GM04504 (cell line): ENCODE measurements at places on chromosomes 2 and 18.

- DNase-seq = no peak
Observed at GRCh38 chr2:179248024-179248348, 16.6 kb downstream of the SESTD1 start.

GRCh38 chr2:2647141-2647541 is 316.1 kb upstream of the MYT1L start:
- no peak for DNase-seq

- peak; percentile 44 for DNase-seq
Observed at GRCh38 chr2:198371921-198372543, 567.6 kb downstream of the PLCL1 start.

GRCh38 chr18:77762014-77762413 is 512.4 kb downstream of the GALR1 start:
- DNase-seq = no peak

GRCh38 chr18:48216639-48217257 is 192.4 kb downstream of the ZBTB7C start:
- no peak for DNase-seq

DNA sequence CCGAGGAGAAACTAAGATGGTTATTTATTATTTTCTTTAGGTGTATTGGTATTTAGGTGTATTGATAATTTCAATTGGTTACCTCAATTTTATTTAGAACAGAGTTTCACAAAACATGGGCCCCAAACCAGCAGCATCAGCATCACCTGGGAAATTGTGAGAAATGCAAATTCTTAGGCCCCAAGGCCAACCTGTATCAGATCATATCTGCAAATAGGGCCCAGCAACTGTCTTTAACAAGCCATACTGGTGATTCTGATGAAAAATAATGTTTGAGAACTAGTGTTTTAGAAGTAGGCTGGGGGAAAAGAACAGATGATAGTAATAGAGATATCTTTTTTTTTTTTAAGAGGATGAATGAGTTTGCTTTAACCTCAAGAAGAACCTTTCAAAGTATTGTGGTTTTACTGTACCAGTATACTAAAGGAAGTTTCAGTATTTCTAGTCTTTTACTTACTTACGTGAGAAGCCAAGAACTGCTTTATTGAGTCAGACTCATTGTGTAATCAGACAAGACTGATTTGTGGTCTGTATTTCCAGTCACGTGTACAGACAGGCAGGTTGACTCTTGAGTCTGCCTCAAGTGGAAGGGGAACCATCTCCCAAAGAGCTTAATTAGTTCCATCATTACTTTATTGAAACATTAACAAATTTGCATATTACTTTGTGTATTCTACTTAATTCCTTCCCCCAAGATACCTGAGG is 60.4 kb upstream of the GAREM1 start:
- peak; percentile 3 for DNase-seq

DNA sequence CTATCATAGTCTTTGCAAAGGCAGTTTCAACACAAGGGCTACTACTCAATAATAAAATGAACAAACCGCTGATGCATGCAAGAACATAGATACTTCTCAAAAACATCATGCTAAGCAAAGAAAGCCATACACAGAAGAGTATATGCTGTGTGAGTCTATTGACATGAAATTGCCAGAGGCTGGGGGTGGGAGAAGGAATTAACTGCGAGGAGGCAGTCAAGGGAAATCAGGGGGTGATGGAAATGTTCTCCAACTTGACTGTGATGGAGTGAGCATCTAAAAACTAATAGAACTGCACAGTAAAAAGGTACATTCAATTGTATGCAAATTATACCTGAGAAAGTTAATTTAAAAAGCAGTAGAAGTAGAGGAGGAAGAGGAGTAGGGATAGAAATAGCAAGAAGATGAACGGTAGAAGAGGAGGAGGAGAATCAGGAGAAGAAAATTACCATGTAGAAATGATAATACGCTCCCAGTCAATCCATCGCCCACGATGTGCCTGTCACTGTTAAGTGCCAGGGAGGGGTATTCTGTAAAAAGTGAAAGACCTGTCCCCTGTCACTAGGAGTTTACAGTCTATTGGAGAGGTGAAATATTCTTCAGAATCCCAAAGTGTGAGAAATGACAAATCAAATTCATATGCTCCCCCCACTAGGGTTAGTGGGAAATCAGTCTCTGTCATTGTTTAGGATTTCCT is 90.3 kb downstream of the B3GNT2 start:
- no peak for DNase-seq

DNA sequence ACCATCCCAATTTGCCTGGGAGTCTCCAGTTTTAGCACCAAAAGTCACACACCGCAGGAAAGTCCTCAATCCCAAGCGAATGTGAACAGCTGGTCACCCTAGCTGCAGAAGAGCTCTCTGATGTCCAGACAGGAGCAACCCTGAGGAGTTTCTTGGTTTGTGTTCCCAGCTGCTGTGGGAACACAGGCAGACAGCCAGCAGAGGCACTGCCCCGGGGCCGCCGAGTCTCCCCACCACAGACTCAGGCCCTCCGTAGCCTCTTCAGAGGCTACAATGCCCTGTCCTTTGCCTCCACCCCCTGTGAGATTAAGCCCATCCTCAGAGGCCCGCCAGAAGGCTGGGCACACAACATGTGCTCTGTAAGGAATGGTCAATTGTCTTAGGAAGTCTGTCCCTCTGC is 111.5 kb downstream of the TTC32 start:
- no peak for DNase-seq

DNA sequence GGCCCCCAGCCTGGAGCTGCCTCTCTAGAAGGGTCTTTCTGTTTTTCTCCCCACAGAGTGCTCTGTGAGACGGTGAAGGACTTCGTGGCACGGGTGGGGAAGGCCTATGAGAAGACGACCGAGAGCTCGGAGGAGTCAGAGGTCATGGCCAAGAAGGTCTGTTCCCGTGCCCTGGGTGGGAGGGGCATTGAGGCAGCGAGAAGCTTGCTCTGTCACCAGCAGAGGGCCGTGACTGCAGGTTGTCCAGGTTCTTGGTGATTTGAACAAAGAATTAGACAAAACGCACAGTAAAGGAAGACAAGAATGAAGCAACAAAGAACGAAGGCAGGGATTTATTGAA is 93.9 kb downstream of the DGKD start:
- DNase-seq = no peak

- no peak for DNase-seq
Observed at GRCh38 chr2:142038826-142039225, 92.0 kb downstream of the LRP1B start.

DNA sequence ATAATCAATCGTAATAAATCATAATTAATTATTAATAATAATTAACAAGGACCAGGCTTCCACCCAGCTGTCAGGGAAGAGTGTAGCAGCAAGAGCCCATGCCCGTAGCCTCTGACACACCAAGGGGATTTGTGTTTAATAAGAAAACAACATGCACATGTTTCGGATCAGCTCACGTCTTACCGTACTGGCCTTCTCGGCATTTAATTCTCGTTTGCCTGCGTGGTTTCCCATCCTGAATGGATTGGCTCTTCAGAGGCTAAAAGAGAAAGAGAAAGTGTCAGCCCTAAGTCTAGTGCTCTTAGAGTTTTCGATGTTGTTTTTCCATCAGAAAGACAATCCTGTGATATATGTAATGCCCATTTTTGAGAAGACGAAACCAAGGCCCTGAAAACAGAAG is 27.6 kb downstream of the MBP start:
- no peak for DNase-seq

DNA sequence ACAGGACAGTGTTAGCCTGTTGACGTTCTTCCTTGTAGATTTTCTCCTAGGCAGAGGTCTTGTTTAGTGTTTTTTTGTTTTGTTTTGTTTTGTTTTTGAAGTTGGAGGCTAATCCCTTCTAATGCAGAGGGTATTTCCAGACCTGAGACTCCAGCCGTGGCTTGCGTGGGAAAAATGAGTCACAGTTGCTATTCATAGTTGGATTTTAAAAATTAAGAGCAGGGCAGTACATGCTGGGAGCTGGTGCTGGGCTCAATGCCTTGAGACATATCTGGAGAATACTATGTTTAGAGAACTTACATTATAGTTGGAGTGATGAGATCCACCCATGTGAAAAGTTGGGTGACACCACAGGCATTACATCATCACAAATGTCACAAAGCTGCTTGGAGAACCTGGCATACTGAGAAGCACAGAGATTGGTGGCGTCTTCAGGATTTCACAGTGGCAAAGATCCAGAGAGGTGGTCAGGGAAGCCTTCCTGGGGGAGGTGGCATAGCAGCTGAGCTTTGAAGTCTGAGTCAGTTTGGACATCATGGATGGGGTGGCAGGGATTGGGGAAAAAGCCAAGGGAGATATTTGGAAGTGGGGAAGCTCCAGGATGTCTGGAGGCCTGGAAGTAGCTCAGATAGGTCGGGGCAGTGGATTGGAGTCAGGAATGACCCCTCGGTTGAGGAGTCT is 249.4 kb downstream of the LOXHD1 start:
- no peak for DNase-seq

- DNase-seq = no peak
Observed at GRCh38 chr2:42794271-42795046, 2.1 kb upstream of the HAAO start.

GRCh38 chr2:171469176-171469575 is 35.1 kb downstream of the DCAF17 start:
- DNase-seq = no peak

DNA sequence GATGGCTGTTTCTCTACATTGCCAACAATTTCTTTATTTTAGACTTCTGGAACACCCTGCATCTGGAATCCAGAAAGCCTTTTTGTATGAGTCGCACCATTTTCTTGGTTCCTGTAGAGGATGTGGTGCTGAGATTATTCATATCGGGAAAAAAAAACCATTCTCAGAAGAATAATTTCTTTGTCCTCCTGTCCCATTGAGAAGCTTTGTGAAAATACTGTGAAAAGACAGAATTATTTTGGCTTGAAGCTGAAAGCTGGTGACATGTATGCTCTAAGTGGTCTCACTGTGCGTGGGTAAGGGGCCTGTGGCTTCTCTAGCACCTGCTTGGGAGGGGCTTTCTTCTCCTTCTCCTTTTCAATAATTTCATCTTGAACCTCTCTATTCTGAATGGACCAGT is 138.4 kb downstream of the FAM210A start:
- DNase-seq = no peak

GRCh38 chr2:161085149-161085548 is 75.1 kb upstream of the TANK start:
- DNase-seq = no peak

DNA sequence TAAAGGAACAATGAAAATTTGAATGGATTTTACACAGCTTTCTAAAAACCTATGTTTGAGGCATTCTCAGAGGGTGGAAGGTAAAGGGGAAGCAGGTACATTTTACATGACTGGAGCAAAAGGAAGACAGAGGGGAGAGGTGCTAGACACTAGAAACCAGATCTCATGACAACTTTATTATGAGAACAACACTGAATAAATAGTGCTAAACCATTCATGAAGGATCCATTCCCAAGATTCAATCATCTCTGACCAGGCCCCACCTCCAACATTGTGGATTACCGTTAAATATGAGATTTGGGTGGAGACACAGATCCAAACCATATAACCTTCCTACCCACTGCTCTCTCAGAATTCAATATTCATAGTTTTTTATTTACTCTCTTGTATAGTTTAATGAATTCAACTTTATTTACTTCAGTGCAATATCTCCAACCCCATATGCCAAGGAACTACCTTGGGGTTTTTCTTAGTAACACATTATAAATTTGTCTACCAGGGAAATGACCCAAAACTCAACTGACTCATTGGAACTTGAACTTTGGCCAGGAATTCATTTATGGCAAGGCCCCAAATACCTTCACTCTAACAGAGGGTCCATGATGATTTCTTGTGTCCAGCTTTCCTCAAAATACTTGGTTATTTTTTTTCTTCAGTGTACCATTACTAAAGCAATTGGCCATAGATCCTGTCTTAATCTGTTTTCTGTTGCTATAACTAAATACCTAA is 317.8 kb downstream of the GULP1 start:
- no peak for DNase-seq

GRCh38 chr18:45412577-45412976 is 202.7 kb upstream of the SLC14A2 start:
- DNase-seq = no peak

DNA sequence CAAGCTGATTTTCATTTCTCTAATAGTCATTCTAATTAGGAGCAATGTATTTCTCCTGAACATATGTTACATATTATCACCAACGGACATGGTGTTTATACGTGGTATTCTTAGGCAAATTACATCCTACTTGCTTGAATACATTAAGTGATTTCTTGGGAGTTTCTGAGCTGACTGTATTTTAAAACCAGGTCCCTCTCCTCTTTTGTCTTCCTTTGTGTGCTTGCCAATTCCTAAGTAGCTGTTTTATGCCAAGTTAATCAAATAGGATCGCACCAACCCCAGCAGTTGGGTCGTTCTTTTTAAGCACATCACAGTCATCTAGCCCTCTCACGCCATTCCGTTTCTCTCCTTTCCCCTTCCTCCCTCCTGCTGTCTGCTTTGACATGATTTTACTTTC is 75.4 kb upstream of the MAP2 start:
- DNase-seq = no peak

GRCh38 chr2:101692766-101693165 is 4.7 kb upstream of the MAP4K4 start:
- no peak for DNase-seq

DNA sequence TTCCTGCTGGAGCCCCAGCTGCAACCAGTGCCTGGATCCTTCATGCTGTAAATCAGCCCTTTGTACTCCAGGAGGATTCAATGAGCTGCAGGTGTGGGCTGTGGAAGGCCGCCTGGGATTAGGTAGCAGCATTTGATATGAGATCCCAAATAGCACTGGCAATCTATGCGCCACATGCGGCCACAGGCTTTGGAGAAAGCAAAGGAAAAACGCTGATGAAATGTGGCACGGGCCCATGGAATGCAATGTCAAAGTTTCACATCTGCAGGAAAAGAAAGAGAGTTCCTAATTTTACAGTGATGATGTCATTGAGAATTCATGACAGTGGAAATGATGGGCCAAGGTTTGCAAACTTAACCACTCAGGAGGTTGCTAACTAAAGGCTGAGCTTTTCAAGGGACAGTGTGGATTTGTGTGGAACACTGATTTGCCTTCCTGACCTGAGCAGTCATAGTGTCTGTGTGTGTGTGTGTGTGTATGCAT is 216.4 kb upstream of the OSR1 start:
- peak; percentile 82 for DNase-seq

DNA sequence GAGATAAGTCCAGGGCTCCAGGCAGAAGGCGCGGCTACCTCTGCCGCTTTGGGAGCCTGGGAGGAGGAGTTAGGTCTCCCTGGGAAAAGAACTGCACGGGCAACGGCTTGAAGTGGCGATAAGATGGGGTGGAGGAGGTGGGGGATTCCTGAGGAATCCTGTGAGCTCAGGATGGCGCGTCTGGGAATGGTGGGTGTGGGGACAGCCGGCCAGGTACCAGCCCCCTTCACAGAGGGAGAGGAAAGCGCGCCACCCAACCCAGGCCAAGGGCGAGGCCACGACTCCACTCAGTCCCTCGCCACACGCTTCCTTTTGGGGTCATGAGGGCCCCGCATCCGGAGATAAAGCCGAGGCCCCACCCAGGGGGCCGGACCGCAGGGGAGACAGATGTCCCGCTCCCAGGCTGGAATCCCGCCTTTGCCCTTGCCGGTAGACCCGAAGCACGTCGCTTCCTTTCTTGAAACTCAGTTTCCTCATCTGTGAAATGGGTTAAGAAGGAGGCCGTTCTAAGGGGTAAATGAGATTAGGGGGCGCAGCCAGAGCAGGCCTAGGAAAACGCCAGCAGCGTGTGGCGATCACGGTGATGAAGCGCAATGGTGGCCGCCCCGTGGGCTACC is 1.7 kb upstream of the CTDSP1 start:
- peak; percentile 61 for DNase-seq
